Activated CD4-positive, CD25-positive, alpha-beta regulatory T cell (primary cell): ENCODE measurements at places on chromosomes 4 and X.
A peak's percentile ranks its signal among the peaks of the same experiment; 100 is the strongest.

DNA sequence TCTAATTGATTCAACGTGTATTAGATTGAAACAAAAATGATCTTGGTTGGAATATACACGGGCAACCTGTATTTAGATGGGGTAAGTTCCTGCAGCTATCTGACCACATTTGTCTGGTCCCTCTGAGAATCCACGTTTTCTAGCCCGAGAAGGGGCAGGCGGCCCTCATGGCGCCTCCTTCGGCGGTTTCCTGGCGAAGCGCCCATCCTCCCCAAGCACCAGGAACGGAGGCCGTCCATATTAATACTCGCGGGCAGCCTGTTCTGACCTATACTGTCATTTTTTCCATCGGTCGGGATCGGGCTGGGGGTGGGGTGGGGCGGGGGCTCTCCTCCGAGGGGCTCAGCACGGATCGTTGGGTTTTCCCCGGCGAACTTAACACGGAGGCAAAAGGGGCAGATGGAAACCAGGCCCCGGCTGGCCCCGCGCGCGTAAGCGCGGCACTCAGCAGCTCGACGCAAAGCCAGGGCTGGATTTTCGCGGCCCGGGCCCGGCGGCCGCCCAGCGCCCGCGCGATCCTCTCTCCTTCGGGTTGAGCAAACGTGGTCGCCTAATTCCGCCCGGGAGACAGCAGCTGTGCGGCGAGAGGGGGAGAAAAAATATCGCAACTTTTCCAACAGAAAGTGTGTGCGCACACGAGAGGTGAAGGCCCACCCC lies 77.2 kb upstream of the BCOR start:
- DNase-seq, result no peak

DNA sequence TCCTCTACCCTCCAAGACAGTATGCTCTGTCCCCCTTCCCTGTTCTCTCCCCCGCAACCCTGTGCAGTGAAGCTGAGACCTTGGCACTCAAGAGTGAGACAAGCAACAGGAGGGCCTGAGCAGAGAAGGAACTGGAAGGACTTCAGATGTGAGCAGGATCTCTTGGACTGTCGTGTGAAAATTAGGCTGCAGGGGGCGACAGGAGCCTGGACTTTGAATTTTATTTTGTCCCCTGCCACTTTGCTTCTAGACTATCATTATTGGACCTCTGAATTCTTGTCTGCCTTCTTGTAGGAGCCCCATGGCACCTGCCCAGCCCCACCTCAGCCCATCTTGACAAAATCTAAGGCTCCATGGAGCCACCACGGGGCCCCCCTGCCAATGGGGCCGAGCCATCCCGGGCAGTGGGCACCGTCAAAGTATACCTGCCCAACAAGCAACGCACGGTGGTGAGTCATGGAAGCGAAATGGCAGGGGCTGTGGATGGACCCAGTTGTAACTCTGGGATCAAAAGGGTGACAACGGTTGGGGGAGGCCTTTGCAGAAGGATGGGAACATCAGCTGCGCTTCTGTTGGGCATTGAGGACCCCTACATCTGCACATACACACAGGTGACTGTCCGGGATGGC lies 1.7 kb downstream of the ARAF start:
- no peak for DNase-seq

- DNase-seq, result no peak
Observed at GRCh38 chr4:63757929-63758328, 651.3 kb downstream of the TECRL start.

DNA sequence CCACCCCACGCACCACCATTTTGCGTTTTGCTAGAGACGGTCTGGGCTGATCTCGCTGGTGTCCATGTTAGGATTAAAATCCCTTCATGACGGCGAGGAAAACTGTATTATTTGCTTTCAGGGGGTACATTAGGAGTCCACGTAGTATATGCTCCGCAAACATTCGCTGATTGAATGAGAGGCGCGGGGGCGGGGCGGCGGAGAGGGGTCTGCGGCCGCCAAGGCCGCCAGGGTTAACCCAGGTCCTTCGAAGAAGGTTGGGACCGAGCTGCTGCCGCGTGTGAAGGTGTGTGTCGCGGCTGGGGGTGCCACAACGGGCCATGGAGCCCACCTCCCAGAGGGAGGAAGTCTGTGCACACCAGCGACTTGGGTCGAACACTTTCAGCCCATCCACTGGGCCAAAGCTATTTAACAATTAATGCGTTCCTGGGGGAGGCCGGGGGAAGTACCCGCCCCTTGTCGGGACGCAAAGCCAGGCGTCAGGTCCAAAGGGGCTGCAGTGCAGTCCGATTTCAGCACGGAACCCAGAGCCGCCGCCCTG lies 6.4 kb upstream of the PITX2 start:
- DNase-seq, result no peak

- DNase-seq, result no peak
Observed at GRCh38 chr4:24514808-24515207, 69.5 kb downstream of the DHX15 start.

DNA sequence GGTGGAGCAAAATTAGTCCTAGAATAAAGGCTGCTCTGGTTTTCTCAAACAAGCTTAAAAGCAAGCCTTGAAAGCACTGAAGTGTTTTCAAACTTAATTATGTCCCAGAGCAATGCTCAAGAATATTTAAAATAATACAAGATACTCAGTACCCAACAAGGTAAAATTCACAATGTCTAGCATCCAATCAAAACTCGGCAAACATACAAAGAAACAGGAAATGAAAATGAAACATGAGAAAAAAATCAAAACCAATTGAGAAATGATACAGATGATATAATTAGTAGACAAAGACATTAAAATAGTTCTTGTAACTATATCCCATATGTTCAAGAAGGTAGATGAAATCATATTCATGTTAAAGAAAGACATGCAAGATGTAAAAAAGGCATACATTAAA lies 45.0 kb upstream of the MAML3 start:
- no peak for DNase-seq

GRCh38 chr4:88005076-88005475 lies 2.4 kb upstream of the PKD2 start:
- DNase-seq, result no peak

- DNase-seq, result no peak
Observed at GRCh38 chr4:22201256-22201655, 252.7 kb upstream of the KCNIP4 start.

DNA sequence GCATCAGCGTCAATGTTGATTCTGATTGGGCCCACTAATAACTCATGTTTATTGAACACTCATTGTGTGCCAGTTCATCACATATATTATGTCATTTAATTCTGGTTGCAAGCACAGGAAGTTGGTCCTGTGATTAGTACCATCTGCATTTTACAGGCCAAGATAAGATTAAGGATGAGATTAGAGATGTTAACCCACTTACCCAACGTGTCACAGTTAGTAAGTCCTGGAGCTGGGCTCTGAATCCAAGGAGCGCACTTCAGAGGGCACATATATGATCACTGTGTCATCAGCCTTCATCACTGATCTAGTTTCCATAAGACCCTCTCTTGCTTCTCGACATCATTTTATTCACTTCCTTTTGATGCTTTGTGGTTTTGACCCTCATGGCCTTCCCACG lies 205.3 kb upstream of the ANXA3 start:
- no peak for DNase-seq

- no peak for DNase-seq
Observed at GRCh38 chr4:113375964-113376666, 326.7 kb downstream of the ANK2 start.

DNA sequence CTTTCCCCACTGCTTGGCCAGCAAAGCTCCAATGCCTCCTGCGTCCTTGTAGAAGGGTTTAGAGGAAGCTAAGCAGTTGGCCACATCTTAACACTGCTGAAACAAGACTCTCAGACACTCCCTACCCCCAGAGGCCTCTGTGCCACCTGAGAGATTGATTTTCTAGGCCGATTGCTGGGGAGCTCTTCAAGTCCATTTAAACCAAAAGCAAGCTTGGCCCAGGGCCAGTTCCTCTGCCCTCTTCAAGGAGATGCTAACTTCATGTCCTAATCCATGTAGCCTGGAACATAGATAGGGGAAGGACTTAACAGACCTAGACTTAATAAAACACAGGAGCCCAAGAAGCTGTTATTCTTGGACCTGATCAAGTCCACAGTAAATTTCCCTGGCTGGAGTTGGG lies 27.2 kb upstream of the FMR1NB start:
- DNase-seq, result no peak

DNA sequence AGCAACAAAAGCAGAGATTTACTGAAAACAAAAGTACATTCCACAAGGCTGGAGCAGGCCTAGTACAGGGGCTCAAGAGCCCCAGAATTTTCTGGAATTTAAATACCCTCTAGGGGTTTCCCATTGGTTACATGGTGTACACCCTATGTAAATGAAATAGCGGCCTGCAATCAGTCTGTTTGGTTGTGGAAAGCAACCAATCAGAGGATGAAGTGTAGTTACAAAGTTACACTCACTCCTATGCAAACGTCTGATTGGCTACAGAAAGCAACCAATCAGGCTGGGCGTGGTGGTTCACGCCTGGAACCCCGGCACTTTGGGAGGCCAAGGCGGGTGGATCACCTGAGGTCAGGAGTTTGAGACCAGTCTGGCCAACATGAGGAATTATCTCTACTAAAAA lies 13.8 kb upstream of the TXLNG start:
- no peak for DNase-seq

DNA sequence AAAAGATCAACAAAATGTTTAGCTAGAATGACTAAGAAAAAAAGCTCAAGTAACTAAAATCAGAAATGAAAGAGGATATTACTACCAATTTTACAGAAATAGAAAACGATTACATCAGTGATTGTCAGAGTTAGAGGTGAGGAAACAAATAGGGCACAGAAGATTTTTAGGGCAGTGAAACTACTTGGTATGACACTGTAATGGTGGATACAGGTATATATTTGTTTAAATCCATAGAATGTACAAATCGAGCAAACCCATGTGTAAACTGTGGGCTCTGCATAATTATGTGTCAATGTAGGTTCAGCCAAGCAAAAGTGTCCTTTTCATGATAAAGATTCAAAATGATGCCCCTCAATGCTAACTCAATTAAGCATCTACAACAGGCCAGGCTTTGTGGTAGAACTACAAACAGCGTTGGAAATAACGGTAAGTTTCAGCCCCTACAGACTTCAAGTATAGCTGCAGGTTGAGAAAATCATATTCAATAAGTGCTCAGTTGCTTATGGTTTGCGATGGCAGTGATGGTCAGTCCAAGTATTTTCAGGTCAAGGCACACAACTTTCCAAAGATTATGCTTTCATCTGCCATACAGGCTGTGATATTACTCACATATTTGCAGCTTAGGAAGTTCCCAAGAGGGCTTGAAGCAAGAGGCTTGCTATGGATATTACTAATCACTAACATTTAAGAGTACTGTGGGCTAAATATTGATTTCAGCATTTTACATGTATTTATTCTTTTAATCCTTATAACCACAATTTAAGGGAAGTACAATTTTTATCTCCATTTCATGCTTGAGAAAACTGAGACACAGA lies 158.6 kb downstream of the TET2 start:
- no peak for DNase-seq

DNA sequence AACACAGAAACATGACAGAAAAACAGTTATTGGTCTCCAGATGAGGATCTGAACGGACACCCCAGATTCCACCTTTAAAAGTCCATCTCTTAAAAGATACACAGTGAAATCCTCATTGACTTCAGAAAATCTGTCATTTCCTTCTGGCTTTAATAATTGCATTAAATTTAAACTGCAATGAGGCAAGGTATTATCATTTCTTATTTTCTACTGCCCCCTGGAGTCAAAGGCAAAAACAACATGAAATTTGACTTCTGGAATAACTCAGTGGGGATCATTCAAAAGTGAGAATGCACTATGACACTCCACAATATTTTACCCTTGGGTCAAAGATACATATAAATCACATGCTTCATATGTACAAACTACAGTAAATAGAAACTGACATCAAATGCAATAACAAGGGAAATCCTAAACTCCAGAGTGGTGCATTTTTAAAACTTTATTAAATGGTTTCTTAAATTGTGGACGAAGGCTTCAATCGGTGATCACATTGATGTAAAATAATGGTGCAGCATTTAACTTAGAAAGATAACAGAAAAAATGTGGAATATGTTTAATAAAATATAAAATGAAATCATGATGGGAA lies 56.4 kb upstream of the SPANXN1 start:
- DNase-seq, result no peak

DNA sequence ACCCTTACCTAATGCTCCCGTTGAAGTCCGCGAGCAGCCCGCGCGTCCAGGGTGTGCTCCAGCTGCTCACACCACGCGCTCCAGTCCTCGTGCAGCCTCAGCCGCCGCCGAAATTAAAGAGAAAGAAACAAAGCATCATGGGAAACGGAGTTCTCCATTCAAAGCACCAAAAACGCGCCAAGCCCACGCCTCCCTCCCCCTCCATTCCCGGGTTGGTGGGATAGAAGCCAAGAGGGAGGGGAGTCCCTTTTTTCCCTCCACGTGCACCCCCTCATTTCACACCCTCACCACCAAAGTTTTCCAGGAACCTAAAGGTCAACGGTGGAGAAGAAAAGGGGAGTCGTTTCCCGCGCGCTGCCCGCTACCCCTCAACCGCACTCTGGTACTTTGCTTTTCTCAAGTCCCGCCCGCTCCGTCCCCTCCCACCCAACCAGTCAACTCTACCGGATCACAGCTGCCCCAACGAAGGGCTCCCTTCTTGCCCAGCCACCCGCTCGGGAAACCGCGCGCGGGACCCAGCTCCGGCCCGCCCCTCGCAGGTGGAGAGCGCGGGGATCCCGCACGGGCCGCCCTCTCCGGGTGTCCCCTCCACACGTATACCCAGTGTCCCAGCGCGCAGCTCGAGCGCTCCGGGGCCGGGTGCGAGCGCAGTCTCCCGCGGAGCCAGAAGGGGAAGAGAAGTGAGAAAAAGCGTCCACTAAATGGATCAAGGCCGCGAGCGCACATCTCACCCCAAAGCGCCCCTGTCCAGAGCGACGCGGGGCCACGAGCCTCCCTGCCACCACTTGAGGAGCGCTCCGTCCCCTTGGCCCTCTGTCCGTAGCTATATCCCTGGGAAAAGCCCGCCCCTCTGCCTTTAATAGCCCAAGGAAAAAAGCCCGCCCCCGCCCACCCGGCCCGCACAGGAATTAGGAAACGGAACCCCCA lies 65.1 kb upstream of the CCDC160 start:
- peak; percentile 1 for DNase-seq

DNA sequence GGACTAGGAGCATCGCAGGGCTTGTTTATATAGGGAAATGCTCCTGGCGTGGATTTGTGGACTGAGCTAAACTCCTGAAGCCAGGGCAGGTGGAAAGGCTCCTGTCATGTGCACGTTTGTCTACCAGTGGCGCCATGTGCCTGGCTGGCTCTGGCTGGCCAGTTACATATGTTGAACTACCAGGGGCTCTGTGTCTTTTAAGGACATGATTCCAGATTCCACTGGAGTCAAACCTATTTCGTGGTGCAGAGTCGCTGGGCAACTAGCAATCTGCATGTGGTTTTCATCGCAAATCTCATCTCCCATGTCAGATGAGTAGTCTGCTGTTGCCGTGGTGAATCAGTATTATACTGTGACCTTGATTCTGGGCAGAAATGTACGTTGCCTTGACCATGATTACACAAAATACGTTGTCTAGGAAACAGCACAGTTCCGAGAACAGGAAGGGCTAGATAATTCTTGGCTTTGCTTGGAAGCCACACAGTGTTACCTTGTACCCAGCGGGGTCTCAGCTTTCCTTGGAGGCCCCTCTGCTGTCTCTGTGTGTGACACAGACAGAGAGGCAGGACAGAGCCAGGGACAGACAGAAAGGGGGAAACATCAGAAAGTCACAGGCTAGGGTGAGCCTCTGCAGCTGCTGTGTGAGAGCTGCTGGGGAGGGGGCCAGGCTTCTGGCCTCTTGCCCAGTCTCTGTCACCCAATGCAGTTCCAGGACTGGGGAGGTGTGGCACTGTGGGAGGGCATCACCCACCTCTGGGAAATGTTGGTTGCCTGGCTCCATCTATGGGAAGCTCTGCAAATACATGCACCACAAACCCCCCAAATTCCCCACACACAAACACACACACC lies 19.2 kb downstream of the PNMA6E start:
- DNase-seq, result no peak
